ENCODE measurements at places on chromosomes 1 and 21.
A peak's percentile ranks its signal among the peaks of the same experiment; 100 is the strongest.

DNA sequence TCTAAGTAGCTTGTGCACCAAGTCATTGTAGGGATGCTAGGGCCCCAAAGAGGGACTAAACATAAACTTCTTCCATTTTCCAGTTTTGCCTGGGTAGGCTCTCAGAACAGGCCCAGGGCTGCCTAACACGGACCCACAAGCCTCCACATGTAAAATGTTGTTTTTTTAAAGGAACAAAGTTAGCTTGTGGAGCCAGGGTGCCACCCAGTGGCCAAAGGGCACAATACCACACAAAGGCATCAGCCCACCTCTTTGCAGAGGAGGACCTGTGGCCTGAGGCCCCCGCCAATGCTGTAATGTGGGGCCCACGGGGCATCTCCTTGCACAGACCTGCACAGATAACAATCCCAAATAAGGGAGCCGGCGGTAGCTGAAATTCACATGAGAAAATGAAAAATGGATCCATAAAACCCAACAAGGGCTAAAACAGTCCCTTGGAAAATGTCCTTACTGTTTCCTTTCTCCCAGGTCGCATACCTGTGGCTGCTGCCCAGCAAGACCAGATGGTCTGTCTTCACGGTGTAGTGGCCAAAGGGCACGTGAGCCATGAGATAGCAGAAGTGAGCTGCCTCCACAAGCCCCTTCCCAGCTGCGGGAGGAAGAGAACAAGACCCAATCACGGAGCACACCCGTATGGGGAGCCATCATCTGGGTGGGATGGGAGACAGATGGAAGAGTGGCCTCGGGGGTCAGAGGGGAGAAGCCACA, 23.8 kb downstream of the SEC16B start:
- peak; percentile 89 for DNase-seq

DNA sequence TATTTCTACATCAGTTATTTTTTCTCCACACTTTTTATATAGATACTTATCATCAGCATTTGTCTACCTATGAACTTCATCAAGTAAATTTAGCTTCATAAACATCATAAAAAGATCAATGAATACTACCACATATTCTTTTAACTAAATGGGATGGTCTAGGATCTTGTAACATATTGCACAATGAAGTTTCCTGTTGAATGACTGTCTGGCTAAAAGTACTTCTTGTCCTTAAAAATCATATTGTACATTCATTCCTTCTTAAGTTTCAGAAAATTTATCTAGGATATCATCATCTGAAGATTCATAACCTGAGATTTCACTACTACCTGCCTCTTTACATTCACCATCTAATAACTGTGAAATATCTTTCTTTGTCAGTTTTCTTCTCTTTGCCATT, 69.0 kb downstream of the MAGI3 start:
- no peak for DNase-seq

DNA sequence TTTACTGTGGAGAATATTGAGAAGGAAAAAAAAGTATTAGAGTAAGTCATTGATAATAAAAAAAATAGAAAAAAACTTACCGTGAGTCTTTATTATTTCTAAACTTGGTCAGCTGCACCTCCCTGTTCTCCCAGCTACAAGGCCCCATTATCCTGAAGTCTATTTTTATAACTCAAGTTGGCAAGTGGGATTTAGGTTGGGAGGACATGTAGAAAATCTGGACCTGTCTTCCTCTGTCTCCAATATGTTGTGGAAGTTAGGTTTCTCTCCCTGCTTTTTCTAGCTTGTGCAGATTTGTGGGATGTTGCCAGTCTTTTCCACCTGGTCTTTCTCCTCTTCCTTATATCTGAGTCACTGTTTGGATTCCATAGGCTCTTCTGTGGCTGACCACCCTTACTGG, 361.4 kb downstream of the HLX start:
- no peak for DNase-seq

GRCh38 chr1:18794051-18794450, 65.4 kb downstream of the TAS1R2 start:
- DNase-seq, result no peak

GRCh38 chr1:152112101-152112884, 3.0 kb downstream of the TCHH start:
- peak; percentile 50 for DNase-seq

DNA sequence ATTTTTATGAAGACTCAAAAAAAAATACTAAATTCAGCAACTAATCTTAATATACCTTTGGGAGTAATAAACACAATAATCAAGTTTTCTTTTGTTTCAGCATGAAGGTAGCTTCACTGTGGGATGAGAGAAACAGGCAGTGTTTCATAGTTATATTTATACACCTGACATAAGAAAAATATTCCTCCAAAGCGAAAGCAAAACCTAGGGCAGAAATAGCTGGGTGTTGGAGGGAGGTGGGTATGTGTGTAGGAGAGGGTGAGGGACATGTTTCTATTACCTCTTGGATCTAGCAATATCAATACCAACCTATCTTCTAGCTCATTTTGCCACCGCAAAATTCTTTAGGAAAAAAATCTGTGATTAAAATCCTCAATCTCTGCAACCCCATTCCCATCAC, 24.9 kb upstream of the MAN1A2 start:
- no peak for DNase-seq

DNA sequence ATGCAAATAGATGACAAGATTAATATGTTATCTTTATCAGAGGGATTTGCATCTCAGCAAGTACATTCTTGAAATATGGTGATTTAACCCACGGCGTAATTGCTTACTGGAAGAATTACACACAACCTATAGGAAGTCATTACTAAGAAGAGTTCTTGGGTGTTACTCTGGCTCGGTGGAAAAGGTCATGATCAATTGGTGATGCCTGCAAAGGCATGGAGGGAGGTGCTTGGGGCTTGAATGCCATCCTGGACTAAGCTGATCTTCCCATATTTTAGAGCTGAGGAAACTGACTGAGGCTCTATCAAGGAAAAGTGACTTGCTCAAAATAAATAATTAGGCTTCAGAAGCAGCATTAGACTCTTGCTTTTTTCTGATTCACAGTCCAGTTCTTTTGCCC, 137.5 kb upstream of the JUN start:
- DNase-seq, result no peak

DNA sequence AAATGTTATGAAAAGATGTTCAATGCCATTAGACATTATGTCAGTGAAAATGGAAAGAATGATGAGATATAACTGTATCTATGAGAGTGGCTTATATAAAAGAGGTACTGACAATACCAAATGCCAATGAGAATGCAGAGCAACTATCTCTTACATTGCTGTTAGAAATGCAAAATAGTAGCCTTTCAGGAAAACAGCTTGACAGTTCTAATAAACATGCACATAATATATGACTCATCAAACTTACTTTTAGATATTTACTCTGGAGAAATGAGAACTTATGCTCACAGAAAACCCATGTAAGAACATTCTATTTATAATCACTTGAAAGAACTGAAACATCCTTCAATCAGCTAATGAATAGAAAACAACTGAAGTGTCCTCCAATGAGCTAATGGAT, 996.7 kb upstream of the ADGRL4 start:
- DNase-seq, result no peak

- DNase-seq, result peak; percentile 92
Observed at GRCh38 chr1:153775458-153776327, 486 bp downstream of the SLC27A3 start.

- DNase-seq, result peak; percentile 15
Observed at GRCh38 chr21:43328185-43328957, 98.6 kb downstream of the SIK1 start.

DNA sequence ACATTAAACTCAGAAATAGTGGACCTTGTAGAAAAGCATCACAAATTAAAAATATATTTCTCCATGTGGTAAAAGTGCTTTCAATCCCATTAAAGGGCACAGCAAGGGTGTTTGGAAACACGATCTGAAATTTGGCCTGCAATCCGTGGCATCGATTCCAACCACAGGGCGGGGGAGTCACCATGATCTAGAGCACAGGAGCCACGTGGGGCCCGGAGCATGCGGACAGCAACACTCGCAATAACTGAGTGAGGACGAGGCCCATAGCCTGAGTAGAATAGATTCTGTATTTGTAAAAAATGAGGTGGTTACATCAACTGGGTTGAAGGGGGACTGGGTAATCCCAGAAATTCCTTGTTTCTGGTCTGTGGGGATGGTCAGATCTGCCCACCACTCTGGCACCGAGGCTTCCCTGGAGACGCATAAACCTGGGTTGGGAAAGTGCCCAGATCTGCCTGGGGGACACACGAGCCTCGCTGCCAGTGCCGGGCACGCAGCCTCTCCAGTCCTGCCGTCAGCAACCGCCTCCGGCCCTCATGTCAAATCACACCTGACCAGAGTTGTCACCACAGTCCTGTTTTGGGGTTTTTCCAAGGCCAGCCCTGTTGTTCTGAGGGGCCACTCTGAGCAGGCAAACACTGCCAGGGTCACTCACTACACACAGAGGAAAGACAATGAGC, 104.3 kb downstream of the PGBD5 start:
- DNase-seq, result no peak

GRCh38 chr1:236144446-236145150, 2.3 kb downstream of the GPR137B start:
- no peak for DNase-seq

GRCh38 chr1:9603307-9603706, 14.6 kb downstream of the TMEM201 start:
- DNase-seq, result no peak

- DNase-seq, result peak; percentile 24
Observed at GRCh38 chr1:227777156-227777555, 38.3 kb upstream of the PRSS38 start.
